Activated CD4-positive, alpha-beta memory T cell treated with anti-CD3 and anti-CD28 coated beads for 36 hours (primary cell): ENCODE measurements at places on chromosomes 1 and 21. TPM values are rescaled to one million over a fixed set of nuclear protein-coding genes. Genes with fewer than 3 reads are reported as not detected.
A peak's percentile ranks its signal among the peaks of the same experiment; 100 is the strongest.

- DNase-seq = no peak
These were observed 85.7 kb downstream of the KCNN3 start for GRCh38 chr1:154784416-154784815.

DNA sequence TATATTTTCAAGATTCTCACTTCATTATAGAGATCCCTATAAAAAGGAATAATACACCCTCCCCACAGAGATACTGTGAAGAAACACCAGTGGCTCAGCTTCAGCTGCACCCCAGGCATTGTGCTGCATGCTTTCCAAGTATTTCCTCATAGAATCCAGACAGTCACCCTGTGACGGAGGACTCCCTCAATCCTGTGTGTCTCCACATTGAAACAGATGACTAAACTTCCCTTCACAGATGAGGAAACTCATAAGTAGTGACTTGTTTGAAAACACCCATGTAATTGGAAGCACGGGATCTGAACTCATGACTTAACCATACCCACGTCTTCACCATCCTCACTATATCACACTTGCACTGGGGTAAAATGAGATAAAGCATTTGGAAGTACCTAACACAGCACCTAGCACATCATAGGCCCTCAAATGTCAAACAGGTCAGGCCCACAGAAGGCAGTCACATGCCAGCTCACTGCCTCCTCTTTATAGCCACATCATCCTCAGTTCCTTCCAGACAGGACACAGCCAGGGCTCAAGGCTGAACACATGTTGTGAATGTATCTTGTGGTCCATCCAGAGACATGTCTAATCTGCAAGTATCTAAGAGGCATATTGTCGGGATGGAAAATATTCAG, 55.2 kb downstream of the GPR161 start:
- DNase-seq = no peak

DNA sequence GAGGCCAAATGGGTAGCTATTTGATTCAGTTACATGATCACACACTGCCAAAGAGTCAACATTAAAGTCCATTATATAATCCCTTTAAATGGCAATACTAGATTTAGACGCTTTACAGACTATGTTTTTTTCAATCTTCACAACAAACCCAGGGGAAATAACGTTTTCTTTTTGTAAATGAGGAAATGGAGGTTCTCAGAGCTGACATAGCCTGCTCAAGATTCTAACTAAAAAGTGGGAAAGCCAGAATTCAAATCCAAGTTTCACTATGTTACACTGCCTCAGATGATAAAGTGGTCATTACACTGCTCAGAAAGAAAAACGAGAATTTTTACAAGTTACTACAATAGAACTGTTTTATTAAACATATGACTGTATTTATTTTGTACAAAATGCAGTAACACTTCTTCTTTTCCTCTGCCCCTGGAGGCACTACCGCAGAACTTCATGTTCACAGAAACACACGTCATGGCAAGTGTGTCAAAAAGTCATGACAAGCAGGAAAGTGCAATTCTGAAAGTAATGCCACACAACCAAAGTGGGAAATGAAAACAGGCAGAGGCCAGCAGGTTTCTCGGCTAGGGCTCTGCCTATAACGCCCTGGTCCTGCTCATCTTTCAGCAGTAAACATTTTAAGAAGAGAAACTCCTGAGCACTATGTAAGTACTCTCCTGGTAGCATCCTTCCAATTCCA, 19.0 kb downstream of the THEMIS2 start:
- DNase-seq = peak; percentile 66

DNA sequence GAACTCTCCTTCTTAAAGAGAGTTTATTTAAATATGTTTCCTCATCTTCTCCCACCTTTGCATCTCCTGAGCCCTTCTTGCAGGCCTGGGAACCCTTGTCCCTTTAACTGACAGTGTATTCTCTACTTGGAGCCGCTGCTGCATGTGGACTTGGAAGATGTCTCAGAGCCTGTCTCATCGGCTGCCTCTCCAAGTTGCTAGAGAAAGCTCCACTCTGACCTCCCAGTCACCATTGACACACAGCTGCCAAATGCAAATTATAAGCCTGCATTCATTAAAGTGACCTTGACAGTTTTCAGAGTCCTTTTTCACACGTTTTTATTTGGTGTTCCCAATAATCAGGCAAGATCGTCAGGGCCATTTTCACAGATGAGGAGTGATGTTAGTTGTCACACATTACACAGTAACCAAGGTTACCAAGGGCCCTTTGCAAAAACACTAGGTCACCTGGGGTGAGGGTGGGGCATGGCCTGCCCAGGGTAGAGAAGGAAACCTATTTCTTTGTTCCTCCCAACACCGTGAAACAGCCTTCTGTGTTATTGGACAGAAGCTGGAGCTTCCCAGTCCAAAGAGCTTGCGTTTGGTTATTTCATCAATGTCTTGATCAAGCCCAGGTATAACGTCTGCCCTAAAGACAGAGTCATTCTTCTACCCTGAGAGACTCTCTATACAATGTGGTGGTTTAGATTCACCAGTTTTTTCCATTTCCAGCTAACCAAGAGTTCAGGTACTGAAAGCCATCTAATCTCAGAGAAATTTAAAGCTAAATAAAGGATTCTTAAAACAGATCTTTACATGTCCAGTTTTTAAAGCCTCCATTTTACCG, 164.1 kb downstream of the GALNT2 start:
- no peak for DNase-seq

DNA sequence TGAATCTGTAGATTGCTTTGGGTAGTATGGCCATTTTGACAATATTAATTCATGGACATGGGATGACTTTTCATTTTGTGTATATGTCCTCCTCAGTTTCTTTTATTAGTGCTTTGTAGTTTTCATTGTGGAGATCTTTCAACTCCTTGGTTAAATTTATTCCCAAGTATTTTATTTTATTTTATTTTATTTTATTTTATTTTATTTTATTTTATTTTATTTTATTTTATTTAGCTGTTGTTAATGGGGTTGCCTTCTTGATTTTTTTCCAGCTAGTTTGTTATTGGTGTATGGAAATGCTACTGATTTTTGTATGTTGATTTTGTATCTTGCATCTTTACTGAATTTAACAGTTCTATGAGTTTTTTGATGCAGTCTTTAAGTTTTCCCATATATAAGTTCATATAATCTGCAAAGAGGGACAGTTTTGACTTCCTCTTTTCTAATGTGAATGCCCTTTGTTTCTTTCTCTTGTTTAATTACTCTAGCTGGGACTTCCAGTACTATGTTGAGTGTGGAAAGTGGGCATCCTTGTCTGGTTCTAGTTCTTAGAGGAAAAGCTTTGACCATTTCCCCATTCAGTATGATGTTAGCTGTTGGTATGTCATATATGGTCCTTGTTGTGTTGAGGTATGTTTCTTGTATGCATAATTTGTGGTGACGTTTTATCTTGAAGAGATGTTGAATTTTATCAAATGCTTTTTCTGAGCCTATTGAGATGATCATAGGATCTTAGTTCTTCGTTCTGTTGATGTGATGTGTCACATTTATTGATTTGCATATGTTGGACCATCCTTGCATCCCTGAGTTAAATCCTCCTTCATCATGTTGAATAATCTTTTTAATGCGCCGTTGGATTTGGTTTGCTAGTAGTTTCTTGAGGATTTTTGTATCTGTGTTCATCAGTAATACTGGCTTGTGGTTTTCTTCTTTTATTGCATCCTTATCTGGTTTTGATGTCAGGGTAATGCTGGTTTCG, 14.3 kb downstream of the CEPT1 start:
- no peak for DNase-seq

Gene ANXA9
- total RNA-seq = not detected

Gene CELA2A
- not detected for total RNA-seq

Gene IFNLR1
- 6.2 TPM for total RNA-seq
